ENCODE measurements at places on chromosomes 3 and 15. TPM values are rescaled to one million over a fixed set of nuclear protein-coding genes. Genes with fewer than 3 reads are reported as not detected.

Gene DET1
- 14.0 TPM for total RNA-seq

Gene HRG
- total RNA-seq, result not detected

Gene LRRC31
- total RNA-seq, result not detected

Gene EFHB
- 1.2 TPM for total RNA-seq

GRCh38 chr3:60669636-60670035 lies 581.6 kb downstream of the FHIT start:
- no peak for DNase-seq
- peaks cover 16% of the 10 kb centered on the region for H3K4me1 ChIP-seq
- no peak overlapping the region for H3K27ac ChIP-seq
- H3K36me3 ChIP-seq, result peaks cover 9% of the 10 kb centered on the region

GRCh38 chr3:80542456-80542855 lies 774.7 kb upstream of the ROBO1 start:
- peak overlapping the region; percentile 19 for H3K27ac ChIP-seq
- H3K36me3 ChIP-seq, result no peaks in the 10 kb centered on the region
- no peaks in the 10 kb centered on the region for H3K4me1 ChIP-seq
- no peak overlapping the region for H3K4me3 ChIP-seq
- no peaks in the 10 kb centered on the region for H3K27me3 ChIP-seq

DNA sequence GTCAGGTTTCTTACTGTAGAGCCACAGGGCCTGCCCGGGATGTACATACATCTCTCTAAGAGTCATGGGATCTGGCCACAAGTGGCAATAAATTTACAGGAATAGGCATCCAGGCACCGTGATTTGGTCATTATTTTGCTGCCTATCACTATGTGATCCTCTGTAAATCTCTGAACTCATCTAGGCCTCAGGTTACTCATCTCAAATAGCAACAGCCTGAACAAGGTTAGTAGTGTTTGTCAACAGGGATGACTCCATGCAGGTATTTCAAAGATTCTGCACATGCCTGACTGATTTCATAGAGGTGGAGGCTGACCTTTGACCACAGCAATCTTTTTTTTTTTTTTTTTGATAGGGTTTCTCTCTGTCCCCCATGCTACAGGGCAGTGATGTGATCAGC lies 88.8 kb upstream of the TBL1XR1 start:
- H3K4me3 ChIP-seq, result no peak overlapping the region
- no peaks in the 10 kb centered on the region for H3K27me3 ChIP-seq
- no peaks in the 10 kb centered on the region for H3K36me3 ChIP-seq

DNA sequence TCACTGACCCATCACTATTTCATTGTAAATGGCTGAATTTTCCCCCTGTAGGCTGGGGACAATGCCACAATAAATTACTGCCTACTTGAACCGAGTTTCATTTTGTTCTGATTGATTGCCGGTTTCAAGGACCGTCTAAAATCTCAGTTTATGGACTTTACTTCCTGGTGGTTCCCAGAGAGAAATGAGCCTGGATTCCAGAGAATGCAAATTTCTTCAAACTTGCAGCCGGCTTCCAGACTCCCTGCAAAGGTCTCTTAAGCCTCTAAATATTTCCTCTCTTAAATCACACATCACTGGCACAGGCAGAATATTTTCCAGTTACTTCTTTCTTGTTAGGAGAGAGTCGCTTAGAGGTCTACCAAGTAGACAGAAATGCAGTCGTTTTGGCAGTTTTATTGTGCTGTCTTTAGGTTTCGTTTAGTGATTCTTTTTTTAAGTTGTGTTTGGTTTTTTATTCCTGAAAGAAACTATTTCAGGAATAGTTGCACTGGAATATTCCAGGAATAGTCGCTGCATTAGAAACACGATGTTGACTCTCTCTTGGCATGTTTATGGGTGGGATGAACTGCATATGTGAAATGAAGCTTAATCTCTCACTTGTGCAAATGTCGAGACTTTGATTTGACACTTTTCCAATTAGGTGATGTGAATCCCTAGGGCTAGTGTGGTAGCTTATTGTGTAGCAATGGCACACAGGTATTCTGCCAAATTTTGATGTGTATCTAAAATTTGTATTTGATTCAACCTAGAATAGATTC lies 284.1 kb upstream of the NR2E3 start:
- DNase-seq, result no peak
- no peaks in the 10 kb centered on the region for H3K36me3 ChIP-seq
- H3K4me3 ChIP-seq, result no peak overlapping the region
- no peaks in the 10 kb centered on the region for H3K4me1 ChIP-seq
- H3K27ac ChIP-seq, result no peak overlapping the region
- H3K27me3 ChIP-seq, result peaks cover 8% of the 10 kb centered on the region

GRCh38 chr3:10193692-10194327 lies 29.1 kb downstream of the IRAK2 start:
- no peaks in the 10 kb centered on the region for H3K27me3 ChIP-seq
- H3K4me3 ChIP-seq, result no peak overlapping the region
- DNase-seq, result no peak
